HepG2 (cell line): ENCODE measurements at places on chromosomes 16 and 17. TPM values are rescaled to one million over a fixed set of nuclear protein-coding genes. Genes with fewer than 3 reads are reported as not detected.

- H3K27ac ChIP-seq, result peak overlapping the region; percentile 78
- peaks cover 57% of the 10 kb centered on the region for H3K4me1 ChIP-seq
Observed at GRCh38 chr17:30824002-30824355, 513 bp downstream of the CRLF3 start.

- H3K36me3 ChIP-seq, result no peaks in the 10 kb centered on the region
- H3K4me1 ChIP-seq, result no peaks in the 10 kb centered on the region
- no peak for DNase-seq
- H3K4me3 ChIP-seq, result no peak overlapping the region
- peaks cover 1% of the 10 kb centered on the region; the same call in 1 of the 2 replicates for H3K27me3 ChIP-seq
- no peak overlapping the region for H3K27ac ChIP-seq
Observed at GRCh38 chr17:7818026-7818425, 16.0 kb upstream of the KDM6B start.

DNA sequence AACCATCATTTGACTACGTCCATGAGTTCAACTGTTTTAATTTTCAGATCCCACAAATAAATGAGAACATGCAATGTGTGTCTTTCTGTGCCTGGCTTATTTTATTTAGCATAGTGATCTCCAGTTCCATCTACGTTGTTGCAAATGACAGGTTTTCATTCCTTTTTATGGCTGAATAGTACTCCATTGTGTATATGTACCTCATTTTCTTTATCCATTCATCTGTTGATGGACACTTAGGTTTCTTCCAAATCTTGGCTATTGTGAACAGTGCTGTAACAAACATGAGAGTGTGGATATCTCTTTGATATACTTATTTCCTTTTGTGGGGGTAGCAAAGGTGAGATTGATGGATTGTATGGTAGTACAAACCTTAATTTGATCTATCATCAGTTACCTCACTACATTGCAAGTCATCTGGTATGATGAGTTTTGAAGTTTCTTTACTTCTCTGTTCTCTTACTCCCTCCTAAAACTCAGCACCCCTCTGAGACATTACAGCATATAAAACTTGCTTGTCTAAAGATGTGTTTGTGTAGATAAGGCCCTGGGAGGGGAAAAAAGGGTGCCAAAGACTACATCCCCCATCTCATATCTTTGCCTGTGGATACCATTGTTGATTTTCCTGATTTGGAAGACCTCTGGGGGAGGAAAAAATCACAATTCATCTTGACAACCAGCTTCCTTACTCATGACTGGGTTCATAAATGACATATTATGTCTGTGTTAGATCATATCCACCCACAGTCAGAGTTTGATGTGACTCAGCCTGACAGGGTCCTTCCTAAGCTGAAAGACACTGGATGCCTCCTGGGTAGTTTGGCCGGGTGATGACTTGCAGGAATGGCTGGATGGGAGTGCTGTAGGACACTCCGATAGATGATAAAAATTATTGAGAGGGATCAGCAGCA, 47.6 kb downstream of the ABCA9 start:
- no peak overlapping the region for H3K4me3 ChIP-seq
- no peaks in the 10 kb centered on the region for H3K36me3 ChIP-seq
- no peak for DNase-seq
- no peak overlapping the region for H3K27ac ChIP-seq

- no peak overlapping the region for H3K27ac ChIP-seq
- H3K4me1 ChIP-seq, result no peaks in the 10 kb centered on the region
- H3K4me3 ChIP-seq, result no peak overlapping the region
- no peaks in the 10 kb centered on the region for H3K27me3 ChIP-seq
Observed at GRCh38 chr16:65101009-65101408, 20.9 kb downstream of the CDH11 start.

Gene ASPA
- not detected in 2 replicates for total RNA-seq

Gene PRM3
- not detected in 2 replicates for total RNA-seq

Gene MYH11
- total RNA-seq, result not detected in 2 replicates
